GM12878 (cell line): ENCODE measurements at places on chromosomes 2 and 18.

DNA sequence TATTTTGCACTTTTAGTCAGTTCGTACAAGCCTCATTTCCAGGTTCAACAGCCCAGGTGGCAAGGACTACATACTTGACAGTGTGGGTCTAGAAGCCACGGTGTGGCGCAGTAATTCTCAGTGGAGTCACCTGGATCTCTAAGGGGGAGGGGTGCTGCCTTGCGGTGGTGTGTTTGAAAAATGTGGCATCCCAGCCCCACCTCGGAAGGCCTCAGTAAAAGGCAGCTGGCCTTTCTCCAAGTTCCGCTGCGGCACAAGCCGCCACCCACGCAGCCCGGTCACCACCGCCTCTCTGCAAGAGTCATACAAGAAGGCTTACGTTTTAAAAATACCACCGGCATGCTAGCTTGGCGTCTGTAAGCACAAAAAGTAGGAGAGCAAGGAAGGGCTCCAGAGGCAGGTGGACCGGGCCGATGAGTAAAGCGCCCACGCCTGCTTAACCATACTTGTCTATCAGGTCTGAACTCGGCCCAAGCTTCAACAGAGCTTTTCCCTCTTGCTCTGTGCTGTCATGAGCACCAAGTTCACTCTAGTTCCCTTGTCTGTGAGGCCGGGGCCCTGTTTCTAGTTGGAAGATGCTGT is 49.5 kb downstream of the SPRED2 start:
- DNase-seq = no peak

GRCh38 chr2:128834207-128834879 is 515.7 kb upstream of the HS6ST1 start:
- DNase-seq = no peak

GRCh38 chr18:24633121-24633520 is 172.7 kb downstream of the HRH4 start:
- no peak for DNase-seq

GRCh38 chr2:181116261-181116660 is 135.9 kb downstream of the UBE2E3 start:
- no peak for DNase-seq

- peak; percentile 35 for DNase-seq
Measured at GRCh38 chr2:7281231-7282201, 364.3 kb downstream of the RNF144A start.

DNA sequence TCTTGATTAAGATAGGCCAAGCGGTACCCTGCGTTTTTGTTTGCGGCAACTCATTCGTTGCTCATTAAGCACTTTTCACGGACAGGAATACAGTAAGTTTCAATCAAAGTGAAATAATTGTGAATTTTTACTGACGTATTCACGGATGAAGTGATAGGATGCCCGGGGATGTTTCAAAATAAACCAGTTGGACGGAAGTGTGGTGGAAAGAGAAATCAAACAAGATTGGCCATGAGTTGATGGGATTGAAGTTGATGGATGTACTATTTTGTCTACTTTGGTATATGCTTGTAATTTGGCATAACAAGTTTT is 481 bp downstream of the TMEM177 start:
- DNase-seq = no peak

DNA sequence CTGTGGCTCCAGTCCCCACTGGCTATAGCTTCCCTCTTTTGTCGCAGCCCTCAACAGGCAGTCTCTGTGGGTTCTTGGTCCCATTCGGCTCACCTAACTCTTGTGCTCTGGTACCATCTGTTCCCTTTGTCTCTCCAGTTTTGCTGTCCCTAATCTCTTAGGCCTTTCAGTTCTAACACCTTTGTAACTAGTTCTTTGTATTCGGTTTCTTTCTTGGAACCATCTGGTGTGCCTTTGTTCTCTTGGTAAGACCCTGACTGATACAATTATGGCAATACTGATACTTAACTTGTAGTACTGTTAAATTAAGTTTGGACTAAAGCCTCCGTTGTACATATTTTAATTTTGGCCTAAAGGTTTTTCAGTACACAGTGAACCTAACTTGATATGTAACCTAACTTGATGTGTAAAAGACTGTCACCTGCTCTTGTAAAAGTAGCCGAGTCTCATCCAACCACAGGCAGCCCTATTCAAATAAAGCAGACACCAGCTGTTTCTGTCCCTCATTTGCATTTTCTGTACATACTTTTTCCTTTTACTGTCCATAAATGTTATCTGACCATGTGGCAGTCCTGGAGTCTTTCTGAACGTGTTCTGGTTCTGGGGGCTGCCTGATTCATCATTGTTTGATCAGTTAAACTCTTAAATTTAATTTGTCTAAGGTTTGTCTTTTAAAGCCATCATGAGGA is 4.8 kb upstream of the MRPL44 start:
- DNase-seq = no peak

- no peak for DNase-seq
Measured at GRCh38 chr18:57687970-57688369, 66.3 kb upstream of the NARS1 start.

GRCh38 chr2:25418944-25419677 is 77.4 kb upstream of the DNMT3A start:
- DNase-seq = peak; percentile 95

GRCh38 chr2:201751566-201751965 is 29.2 kb downstream of the ALS2 start:
- DNase-seq = no peak

DNA sequence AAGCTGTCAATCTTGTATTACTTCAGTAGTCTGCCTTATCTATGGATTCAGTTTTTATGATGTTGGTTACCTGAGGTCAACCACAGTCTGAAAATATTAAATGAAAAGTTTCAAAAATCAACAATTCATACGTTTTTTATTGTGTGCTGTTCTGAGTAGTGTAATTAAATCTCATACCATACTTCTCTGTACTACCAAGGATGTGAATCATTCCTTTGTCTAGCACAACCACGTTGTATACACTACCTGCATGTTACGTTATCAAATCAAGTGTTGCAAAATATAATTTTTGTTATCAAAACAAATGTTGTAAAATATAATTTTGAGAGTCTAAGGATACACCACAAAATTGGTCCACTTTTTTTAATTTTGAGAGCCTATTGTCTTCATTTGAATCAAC is 590.2 kb upstream of the SETBP1 start:
- DNase-seq = no peak

DNA sequence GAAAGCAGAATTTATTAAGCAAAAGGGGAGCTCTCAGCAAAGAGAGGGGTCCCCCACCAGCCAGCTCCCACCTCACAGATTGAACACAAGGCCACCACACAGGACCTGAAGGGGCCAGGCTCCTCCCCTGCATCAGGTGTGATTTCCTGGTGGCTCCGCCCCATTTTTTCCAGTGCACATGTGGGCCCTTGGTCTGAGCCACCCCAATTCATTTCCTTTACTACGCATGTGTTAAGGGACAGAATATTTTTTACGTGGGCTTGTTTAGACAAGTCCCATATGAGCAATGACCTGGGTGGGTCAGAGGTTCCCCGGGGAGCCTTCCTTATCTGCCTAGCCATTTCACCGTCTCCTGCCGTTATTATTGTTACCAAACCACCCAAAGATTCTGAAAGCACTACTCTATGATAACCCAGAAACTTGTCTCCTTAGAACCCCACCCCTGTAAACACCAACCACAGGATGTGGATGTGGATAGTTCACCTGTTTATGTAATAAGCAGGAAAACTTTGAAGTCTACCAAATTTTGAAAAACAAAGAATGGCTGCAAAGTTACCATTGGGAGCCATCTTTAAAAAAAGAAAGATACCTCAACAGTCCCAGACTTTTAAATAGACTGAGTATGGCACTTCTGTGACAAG is 191.7 kb downstream of the CD226 start:
- DNase-seq = no peak

DNA sequence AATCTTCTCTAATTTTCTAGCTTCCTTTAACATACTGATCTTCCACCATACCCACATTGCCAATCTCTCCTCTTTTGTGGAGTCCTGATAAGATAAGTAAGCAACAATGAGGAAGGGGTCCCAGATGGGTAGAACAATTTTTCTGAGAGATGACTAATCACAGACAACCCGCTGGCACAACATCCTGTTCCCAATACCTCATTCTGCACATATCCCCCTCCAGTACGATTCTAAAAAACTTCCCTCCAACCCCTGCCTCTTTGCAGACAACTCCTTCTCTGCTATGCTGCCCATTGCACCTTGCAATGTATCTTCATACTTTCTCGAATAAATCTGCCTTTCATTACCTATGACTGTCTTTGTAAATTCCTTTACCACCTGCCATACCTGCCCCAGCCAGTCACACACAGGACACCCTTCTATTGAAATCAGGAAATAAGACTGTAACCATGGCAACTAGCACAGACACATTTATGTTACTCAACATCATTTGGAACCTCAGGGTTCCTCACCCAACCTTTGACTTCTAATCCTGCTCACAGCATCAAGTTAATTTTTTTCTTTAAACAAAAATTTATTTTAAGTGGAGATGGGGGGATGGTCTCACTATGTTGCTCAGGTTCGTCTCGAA is 7.4 kb upstream of the EXOC6B start:
- DNase-seq = no peak

GRCh38 chr2:233354500-233354924 is 218 bp downstream of the DGKD start:
- no peak for DNase-seq

DNA sequence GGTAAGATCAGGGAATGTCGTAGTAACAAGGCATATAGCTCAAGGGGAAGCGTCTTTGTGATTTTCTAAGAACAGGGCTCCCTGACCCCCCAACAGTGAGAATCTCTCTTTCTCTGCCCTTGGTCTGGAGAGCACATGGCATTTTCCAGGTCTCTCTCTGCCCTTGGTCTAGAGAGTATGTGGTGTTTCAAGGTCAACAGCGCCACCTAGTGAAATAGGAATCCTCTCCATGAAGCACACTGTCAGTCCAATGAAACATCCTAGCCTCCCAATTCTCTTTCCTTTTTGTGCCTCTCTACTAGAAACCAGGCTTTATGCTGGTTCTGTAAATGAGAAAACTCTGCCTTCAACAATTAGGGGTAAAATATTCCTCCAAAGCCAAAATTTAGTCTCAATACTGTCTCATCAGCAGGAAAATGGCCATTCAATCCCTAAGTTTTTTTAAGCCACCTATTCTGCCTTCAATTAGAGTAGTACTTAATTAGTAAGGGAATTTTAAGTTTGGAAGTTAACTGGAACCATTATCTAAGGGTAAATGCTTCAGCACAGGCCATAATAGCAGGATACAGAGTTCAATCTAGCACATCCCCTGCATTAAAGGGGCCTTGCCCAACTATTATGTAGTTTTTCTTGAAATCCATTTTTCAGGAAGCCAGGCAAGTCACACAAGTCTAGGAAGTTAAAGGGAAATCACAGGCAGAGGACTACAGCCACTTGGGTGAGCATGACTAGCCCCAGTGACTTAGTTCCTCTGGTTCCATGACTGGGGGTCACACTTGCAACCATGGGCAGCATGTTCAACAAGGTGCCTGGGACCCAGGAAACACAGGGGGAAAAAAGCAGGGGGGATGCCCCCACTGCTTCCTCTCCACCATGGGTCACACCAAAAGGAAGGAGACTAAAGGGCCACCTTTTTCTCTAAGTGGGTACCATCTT is 12.4 kb downstream of the DYM start:
- no peak for DNase-seq

GRCh38 chr2:56077359-56077915 is 106.4 kb upstream of the CCDC85A start:
- DNase-seq = no peak

- no peak for DNase-seq
Measured at GRCh38 chr2:11582862-11583752, 49.3 kb downstream of the GREB1 start.

DNA sequence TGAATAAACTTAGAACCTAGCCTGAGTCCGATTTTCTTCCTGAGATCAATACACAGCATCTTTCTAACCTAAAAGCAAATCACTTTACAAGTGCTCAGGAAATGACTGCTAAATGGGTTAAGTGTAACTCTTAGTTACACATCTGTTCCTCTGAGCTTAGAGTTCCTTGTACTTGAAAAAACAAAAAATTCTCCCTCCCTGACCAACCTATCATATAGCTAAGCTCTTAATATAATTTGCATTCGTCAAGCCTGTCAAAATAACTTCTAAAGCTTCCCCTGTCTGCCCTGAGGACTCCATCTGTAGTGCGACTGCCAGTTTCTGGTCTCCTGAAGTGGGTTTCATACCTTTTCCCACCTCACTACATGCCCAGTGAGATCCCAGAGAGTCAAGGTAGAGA is 190.4 kb downstream of the NCK2 start:
- no peak for DNase-seq

DNA sequence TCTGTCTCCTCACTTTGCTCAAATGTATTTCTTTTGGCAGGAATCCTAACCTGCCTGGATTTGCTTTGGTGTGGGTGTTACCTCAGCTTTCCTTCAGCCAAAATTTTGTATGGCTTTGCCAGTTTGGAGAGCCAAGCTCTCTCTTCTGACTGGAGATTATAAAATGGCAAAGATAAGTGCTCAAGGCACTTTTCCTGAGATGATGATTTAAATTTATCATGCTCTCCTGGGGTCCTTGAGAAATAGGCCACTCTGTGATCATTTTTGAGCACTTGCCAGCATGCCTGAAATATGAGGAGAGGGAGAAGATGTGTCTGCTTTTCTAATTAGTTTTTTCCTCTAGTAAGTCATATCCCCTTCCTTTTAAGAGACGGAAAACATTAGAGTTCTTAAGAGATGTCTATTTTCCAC is 683.0 kb downstream of the SLC4A3 start:
- no peak for DNase-seq

- no peak for DNase-seq
Measured at GRCh38 chr18:33355756-33356155, 84.8 kb downstream of the CCDC178 start.

DNA sequence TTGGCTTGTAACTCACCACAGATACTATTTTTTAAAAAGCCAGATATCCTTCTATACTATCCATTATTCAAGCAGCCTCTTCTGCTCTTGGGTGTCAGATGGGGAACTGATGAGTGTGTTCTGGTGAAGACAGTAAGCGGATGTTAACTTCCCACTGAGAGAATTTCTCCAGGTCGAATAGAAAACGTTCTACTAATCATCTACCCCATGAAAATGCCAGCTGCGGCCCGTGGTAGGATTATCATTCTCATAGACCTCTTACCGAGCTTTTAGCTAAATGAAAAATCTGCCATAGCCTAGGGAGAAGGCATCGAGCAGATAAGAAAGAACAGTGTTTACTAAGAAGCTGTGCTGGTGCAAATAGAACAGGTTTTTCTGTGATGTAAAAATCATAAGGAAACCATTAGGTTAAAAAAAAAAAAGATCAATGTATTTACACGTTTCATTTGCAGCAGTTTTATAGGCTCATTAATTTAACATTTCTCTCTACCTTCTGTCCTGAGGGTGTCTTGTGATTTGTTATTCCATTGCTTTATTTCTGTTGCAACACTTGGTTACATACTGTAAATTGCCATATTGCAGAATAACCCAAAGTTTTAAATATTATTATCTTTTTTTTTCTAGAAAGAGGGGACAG is 1521.5 kb upstream of the ZEB2 start:
- no peak for DNase-seq

DNA sequence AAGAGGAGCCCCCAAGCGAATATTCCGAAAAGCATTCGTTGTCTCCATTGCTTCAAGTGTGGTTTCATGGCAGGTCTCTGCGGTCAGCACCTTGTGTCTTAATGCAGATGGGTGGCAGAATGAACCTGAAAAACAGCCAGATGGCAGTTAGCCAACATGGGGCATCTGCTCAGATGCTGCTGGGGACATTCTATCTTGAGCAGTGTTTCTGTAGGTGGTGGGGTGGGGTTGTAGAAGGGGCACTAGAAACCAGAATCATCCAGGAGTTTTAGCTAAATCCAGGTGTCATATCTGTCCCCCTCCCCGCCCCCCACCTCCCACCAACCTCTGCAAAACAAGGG is 42.1 kb downstream of the ST6GAL2 start:
- no peak for DNase-seq
